ENCODE measurements at places on chromosomes 3 and 15.

DNA sequence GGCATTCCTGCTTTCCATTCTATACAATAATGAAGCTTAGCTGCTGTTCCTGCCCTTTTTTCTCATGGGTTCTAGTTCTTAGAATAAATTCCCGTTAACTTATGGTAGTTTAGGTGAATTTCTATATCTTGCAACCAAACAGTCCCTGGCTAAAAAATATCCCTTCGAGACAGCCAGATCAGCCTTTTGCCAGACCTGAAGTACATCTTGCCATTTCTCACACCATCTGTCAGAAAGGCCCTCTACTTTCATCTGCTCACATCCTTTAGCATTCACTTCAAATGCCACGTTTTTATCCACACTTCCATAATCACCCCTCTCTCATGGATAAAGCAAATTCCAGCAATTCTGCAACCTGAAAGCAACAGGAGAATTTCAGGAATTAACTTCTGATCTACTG lies 145.4 kb downstream of the GAP43 start:
- DNase-seq = no peak

DNA sequence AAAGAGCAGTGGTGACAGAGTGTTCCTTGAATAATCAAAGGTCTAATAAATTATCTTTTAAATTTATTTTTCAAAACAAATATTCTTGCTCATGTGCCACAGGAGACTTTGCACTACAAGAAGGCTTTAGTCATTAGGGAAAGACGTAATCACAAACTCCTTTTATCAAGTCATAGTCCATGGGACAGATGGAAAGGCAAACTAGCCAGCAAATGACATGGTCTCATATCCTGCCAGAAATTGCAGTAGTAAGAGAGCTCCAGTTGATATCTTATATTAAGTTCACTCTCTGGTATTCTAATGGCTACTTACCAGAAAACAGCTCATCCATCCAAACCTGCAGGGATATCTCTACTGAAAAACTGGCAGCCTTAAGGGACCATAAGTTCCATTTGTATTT lies 225.0 kb upstream of the TP63 start:
- DNase-seq = no peak

DNA sequence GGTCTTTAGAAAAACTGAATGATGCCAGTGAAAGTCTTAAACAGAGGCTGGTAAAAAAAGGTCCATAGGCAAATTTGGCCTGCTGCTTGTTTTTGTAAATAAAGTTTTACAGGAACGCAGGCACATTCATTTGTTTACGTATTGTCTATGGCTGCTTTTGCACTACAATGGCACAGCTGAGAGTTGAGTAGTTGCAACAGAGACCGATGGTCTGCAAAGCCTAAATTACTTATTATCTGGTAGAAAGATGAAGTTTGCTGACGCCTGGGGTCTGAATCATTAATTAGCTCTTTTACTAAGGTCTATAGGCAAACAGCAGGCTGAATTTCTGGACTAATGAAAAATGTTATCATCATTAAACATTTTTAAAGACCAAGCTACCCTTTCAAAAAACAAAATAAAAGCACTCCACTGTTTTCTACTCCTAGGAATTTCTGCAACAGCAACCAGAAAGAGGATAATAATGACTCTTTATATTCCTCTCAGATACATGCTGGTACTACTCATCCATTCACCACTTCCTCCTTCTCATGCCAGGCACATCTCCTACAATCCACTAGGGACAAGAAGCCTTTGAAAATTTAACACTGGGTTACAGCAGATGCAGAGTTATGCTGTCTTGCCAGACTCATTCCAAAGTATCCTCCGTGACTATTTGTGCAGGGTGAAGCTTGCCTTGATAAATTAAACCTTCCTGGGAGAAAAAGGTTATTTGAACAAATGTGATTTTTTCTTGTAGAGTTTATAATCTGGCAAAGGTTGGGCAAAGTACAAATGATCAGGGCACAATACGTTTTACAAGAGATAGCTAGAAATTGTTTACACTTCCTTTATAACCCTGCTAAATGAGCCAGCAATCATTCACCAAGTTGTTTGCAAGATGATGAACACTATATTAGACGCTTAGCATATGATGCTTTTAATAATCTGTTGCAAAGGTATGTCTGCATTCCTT lies 6.0 kb downstream of the GATM start:
- DNase-seq = no peak

DNA sequence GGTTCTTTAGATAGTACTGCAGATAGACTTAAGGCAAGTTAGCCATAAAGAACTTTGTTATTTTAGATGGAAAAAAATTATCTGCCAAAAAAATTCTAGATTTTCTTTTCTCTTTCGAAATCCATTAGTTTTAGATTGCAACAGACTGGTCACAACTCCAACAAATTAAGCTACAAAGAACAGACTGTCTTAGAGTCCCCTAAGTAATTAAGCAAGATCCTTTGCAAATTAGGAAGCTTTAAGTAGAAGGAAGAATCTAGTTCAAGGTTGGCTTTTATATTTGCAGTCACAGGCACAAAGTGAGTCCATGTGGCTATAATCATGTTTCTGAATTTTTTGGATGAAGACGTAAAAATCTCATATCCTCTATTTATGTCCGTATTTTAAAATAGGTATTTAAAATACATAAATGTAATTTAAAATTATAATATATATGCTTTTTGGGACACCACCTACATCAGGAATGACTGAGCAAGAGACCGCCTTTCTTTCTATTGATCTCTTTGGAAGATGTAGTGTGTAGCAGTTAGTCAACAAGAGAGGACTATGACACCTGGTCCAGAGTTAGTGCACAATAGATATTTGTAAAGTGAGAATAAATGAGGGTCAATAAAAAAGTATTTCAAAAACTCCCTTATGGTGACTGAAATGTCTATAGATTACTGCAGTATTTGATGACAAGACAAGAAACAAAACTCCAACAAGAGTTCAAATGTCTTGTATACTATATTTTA lies 34.4 kb downstream of the TMEM45A start:
- DNase-seq = no peak

DNA sequence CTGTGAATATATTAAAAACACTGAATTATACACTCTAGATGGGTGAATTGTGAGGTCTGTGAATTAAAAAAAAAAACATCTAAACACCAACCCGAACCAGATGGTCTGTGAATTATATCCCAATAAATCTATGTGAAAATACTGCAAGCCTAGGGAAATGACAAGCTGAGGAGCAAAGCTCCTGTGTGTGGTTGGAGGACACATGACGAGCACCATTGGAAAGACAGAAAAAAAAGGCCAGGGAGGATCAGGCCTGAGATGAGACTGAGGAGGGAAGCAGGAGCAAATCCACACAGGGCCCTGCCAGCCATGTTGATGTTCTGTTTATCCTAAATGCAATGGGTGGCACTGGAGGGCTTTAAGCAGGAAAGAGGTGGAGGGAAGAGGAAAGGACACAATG lies 200.0 kb downstream of the RORA start:
- DNase-seq = no peak

DNA sequence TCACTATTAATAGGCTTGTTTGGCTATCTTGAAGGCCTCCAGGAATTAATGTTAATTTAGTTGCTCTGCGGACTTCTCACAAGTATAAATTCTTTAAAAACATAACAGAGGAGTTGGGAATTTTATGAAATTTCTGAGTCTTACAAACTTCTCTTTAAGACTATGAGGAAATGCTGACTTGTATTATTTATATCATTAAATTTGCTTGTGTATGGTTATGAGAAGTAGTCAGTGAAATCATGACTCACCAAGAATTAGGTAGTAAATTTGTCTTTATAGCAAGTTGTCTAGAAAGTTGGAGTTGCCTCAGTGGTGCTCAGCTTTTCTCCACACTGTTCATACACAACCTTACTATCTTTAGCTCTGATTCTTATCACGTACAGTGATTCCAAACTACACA lies 26.5 kb downstream of the PHLDB2 start:
- DNase-seq = no peak

DNA sequence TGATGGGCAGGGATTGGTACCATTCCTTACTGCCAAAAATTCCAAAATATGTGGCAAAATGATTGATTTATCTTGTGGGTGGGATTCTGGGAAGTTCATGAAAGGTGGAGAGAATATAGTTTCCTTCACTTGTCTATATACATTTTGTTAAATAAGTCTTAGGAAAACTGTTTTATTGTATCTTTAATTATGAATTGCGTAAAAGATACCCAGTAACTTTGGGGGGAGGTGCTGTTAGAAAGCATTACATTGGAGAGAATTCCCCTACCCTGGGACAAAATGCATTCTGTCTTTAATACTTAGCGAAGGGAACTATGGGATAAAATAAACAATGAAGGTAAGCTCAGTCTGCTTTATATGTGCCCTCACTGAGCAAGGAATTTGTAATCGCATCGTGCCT lies 4.6 kb downstream of the SETD5 start:
- DNase-seq = no peak

DNA sequence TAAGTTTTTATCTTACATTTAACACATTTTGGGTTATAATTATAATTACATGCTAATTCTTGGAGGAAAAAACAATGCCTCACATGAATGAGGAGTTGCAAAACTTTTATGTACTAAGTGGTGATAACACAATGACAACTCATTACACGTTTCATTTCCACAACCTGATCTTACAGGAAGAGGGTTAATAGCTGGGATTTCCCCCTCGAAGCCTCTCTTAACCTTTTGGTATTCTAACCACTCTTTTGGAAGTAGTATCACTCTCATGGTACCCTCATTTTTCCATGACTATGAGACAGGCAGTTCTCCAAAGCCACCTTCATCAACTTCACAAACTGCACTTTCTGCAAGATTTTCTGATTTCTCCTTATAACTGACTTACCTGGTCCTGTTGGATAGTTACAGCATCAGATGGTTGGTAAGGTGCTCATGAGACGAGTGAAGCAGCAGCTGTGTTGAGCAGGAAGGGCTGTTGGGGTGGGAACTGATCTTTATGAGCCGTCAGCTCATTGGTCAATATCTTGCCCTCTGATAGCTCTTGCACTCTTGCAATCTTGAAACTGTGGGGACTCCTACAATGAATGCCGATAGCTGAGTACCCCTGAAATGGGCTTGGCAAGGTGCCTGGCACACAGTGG lies 41.6 kb downstream of the ACAN start:
- DNase-seq = no peak

DNA sequence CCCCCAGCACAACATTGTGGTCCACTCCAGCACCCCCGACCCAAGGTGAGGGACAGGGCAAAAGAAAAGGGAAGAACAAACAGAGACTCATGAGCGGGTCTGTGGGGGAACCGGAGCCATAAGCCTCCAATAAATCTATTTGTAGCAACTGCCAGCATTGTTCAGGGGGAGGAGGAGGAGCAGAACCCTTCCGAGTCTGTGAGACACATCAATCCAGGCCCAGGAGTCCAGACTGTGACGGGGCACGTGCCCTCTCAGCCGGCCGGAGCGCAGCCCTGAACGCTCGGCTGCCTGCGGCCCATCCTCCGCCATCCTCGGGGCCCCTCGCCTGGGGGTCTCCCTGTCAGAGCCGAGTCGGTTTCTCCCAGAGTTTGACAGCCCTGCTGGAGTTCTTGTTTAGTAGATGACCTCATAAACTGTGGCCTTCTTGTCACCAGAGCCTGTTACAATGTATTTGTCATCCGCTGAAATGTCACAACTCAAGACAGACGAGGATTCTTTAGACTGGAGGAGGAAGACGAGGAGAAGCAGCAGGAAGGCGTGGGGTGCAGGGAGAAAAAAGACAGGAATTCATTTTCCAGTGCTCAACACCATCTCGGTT lies 47.9 kb downstream of the TLE3 start:
- no peak for DNase-seq

DNA sequence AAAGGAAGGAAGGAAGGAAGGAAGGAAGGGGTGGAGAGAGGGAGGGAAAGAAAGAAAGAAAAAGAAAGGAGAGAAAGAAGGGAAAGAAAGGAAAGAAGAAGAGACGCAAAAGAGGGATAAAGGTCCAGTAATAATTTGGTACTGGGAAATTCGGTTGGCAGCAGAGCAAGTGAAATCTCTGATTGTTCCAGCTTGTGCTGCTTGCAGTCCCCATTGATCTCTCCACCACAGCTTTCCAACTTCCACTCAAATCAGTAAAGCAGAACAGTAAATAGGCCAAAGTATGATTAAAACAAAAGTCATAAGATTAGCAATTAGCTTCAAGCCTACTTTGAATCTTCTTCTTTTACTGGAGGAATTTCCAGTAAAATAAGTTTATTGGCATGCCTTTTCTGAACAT lies 357.2 kb downstream of the ROBO1 start:
- no peak for DNase-seq

DNA sequence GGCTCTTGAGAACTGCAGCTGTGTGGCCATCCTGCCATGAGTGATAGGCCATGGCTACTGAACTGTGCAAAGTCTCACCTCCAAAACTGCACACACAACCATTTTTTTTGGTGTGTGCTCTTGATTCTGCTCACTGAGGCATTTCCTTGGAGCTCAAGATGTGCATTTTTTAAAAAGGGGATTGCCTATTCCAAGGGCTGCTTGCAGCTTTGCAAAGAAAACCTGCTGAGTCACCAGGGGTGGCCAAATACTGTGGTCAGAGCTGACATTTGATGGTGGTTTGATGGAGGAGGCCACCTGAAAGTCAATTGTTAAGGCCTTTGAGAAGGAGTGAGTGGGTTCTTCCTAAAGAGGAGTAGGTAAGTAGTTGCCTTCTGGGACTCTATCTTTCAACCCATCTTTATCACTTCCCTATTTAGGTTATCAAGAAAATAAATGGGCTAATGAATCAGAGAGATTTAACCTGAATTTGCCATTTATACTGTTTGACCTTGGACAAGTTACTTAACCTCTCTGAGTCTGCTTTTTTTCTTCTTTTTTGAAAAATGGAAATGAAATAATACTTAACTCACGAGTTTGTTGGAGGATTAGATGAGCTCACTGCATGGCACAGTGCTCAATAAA lies 87.9 kb downstream of the CHST2 start:
- no peak for DNase-seq

- DNase-seq = no peak
Observed at GRCh38 chr15:96182736-96183513, 147.6 kb upstream of the NR2F2 start.

DNA sequence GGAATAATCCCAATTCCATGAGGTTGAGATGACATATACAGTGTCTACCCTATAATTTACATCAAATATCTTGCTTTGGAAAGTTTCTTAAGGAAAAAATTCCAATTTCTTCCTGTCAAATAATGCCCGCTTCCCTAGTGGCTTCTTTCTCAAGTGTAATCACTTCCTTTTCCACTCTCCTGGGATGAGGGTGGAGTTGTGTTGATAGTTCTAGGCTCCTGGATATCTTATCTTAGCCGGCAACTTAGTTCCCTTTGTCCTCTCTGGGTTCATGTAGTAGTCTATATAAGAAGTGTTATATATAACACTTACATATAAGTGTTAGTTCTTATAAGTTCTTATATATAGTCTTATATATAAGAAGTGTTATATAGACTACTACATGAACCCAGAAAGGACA lies 10.9 kb downstream of the TAGLN3 start:
- DNase-seq = no peak

DNA sequence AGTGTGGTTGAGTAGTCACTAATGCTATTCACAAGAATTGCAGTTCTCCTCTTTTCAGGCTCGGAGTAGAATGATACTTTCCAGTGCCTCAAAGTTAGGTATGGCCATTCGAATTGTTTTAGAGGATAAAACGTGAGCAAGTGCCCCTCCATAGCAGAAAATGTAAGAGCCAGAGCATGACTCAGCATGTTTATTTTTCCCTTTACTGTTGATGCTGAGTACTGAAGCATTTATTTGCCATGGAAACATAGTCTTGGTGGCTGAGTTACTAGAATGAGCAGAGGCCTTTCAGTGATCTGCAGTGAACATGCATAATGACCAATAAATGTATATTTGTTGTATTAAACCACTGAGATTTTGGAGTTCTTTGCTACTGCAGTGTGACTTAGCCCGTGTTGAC lies 540.6 kb downstream of the NLGN1 start:
- no peak for DNase-seq

Measured in thoracic aorta (tissue), 2 donors.